Adrenal gland (tissue), 19 donors: ENCODE measurements at places on chromosomes 1 and 21. TPM values are rescaled to one million over a fixed set of nuclear protein-coding genes. Genes with fewer than 3 reads are reported as not detected.

Gene SERTAD4
- total RNA-seq: not detected

Gene C1QA
- 477 TPM for total RNA-seq

Gene CCT3
- total RNA-seq: 165 TPM

- no peak for DNase-seq
Observed at GRCh38 chr1:8382608-8383505, 64.9 kb downstream of the SLC45A1 start.

DNA sequence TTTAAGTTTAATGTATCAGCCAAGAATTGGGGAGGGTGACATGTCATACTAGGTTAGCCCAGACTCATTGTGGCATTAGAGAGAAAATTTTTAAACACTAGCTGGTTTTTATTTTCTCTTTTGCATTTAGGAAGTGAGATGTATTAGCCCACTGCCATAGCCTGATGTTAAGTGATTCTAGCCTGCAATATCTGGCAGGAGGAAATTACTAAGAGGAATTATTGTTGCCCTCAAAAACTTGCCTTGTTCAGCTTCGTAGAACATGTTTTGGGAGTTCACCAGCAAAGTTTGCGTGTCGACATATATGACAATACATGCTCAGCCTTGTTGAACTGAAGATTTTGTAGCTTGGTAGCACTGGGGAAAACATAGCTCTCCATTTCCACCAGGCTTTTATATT lies 12.5 kb downstream of the ADAM30 start:
- DNase-seq: no peak

DNA sequence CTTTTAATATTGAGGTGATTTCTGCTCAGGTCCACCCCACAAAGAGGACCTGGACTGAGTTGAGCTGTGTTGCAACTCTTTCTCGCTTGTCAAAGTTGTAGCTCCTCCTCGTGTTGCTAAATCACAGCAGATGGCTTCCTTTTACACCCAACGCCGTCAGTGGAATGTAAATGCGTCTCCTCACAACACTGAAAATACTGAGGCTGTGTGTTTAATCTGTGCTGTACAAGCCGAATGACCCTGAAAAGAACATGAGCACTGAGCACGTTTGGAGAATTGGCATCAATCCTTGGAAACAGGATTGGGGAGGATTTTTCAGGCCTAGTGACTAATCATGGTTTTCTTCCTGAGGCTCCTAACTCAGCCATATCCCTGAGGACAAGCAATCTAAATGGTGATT lies 196.0 kb downstream of the CRB1 start:
- DNase-seq: peak; percentile 56

DNA sequence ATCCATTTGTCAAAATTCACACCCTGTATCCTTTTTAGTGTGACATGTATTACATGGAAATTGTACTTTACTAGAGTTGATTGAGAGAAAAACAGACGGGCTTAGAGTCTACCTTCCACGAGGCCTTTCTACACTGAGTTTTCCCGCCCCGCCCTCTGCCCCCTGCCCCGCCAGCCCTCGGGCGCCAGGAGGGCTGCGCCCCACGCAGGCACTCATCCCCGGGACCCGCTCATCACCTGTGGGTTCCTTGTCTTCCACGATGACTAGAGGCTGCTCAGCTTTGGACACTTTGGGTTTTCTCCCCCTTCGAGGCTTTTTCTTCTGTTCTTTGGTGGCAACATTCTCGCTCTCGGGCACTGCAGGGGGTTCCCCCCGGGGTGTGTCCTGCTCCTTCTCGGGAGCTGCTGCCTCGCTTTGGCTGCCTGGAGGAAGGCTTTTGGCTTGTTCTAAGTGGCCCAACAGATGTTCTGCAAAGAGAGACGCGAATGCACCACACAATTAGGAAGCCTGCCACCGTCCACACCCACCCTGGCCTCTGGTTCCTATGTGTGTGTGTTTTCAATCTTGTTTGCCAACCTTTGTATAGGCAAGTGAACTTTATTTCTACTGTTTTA lies 39.6 kb downstream of the PRDM15 start:
- no peak for DNase-seq

DNA sequence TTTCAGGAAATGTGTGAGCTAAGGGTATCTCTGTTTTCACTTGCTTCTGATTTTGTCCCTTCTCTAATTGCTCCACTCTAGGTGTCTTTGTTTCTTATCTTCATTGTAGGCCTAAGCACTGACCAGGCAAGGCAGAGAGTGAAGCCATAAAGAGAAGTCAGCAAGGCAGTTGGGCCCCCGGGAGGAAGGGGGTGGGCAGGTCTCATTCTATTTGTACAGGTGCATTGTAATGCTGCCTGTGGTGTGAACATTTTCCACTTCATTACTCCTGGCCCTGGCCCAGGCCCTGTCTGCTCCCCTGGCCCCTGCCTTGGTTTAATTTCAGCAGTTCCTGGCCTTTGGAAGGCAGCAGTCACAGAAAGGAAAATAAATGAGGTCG lies 86.4 kb upstream of the JUN start:
- no peak for DNase-seq
